Activated T-cell treated with anti-CD3 and anti-CD28 coated beads for 1 hour (primary cell): ENCODE measurements at places on chromosomes 7 and 10.

DNA sequence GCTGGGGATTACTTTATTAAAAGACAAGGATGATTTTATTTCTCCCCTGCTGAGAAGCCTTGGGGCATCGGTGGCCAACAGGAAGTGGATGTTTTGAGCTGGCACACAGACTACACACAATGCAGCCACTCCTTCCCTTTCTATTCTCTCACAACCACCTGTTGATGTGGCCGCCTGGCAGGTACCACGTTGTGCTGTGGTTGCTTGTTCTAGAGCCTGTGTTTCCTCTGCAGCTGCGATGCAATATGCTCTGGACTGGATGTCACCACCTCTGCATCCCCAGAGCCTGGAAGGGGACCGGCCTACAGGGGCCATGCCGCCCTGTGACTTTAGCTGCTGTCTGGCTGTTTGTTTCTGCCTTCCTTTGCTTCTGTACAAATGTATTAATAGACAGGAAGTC is 195.7 kb upstream of the CELF2 start:
- DNase-seq = no peak

- DNase-seq = no peak
Observed at GRCh38 chr10:30018496-30018895, 40.9 kb downstream of the JCAD start.

DNA sequence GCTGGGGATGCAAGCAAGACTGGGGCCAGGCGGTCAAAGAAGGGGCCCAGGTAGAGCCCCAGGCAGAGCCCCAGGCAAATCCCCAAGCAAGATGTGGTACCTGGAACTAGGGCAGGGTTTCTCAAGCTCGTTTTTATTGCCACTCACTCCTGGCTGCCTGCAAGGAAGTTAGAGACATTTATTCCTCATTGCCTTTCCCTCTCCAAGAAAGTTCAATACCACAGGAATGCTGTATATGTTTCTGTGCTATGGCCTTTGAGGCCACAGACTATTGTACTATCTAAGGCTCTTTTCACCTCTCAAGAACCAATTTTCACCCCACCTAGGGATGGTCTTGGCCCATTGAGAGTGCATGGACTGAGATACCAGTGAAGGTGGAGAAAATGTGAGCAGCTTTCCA is 71.3 kb downstream of the TACC2 start:
- DNase-seq = no peak

DNA sequence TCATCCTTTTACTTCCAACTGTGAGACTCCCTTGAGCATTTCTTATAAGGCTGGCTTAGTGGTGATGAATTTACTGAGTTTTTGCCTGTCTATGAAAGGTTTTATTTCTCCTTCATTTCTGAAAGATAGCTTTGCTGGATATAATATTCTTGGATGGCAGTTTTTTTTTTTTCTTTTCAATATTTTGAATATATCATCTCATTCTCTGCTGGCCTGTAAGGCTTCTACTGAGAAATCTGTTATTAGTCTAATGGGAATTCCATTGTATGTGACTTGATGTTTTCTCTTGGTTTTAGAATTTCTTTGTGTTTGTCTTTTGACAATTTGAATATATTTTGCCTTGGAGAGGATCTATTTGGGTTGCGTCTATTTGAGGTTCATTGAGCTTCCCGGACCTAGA is 22.4 kb downstream of the PHTF2 start:
- DNase-seq = no peak

GRCh38 chr10:29725133-29725720 is 90.5 kb upstream of the SVIL start:
- no peak for DNase-seq
